ENCODE measurements at places on chromosomes 3 and 15.

DNA sequence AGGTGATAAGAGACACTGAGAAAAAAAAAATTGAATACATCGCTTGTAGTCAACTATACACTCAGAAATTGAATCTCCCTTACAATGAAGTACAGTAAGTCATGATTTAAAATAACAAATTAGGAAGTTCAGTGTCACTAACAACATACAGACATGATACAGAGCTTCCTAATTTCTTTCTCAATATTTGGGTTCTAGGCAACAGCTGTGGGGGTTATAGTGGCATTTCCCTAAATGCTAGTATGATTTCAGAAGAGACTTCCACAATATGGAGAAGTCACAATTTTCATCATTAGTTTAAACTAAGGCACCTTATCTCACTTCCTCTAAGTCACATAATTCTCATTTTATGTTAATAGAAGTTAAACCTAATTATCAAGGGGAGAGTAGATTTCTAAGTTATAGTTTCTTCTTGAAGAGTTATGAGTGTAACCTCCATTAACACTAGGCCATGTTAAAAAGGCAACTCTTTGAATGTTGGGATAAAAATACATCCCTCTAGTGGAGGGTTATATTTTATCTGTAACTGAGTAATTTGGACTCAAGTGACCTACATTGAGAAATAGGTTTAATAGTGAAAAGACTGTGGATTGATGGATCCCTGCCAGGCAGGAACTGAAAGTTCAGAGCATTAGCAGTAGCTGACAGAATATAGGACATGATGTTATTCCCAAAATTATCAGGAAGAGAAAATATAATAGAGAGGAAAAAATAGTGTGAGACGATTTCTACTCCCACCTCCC, 286.0 kb upstream of the SUCLG2 start:
- DNase-seq = no peak

- DNase-seq = no peak
These were observed 338.9 kb upstream of the CFAP20DC start for GRCh38 chr3:59388555-59389270.

- DNase-seq = no peak
These were observed 23.8 kb downstream of the WWTR1 start for GRCh38 chr3:149634072-149634471.

DNA sequence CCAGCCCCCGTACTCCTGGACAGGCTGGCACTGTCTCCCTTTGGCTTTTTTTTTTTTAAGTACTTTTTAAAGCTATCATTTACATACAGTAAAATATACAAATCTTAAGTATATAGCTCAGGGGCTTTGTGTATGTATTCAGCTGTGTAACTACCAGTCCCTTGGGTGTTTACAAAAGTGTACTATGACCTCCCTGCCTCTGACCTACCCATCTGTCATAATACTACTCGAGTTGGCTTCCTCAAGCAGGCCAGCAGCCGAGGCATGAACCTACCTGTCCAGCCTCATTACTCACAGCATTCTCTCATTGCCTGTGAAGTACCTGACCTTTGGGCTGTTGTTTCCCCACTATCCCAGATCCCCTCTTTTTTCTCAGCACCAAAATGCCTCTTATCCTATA, 33.2 kb downstream of the ABHD2 start:
- DNase-seq = no peak

GRCh38 chr3:151265166-151265565, 13.2 kb downstream of the P2RY14 start:
- DNase-seq = no peak

DNA sequence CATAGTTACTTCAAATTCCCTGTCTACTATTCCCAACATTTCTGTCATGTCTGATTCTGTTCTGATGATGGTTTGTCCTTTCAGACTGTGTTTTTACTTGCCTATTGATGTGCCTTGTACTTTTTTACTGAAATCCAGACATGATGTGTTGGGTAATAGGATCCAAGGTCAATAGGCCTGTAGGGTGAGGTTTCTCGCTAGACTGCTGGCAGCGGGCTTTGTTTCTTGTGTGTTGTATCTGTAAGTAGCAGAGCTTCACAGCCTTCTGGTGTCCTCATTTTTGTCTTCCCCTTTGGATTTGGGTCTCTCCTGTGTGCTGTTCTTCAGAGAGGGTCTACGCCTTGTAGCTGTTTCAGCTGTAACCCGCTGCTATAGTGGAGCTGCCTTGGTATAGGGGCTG, 140.3 kb downstream of the GABRG3 start:
- no peak for DNase-seq

- no peak for DNase-seq
These were observed 373.1 kb downstream of the FOXP1 start for GRCh38 chr3:71210257-71211007.

- DNase-seq = peak; percentile 60
These were observed 224.2 kb downstream of the CNTN3 start for GRCh38 chr3:74390121-74390877.

GRCh38 chr3:114454551-114455251, 160.9 kb downstream of the TIGIT start:
- DNase-seq = peak; percentile 18

Data from D341Med (cell line).